ENCODE measurements at places on chromosomes 6 and 20. TPM values are rescaled to one million over a fixed set of nuclear protein-coding genes. Genes with fewer than 3 reads are reported as not detected.

GRCh38 chr6:166277018-166277417 is 31.2 kb downstream of the PRR18 start:
- no peak overlapping the region for H3K4me3 ChIP-seq
- H3K4me1 ChIP-seq = no peaks in the 10 kb centered on the region
- H3K27me3 ChIP-seq = no peaks in the 10 kb centered on the region
- H3K27ac ChIP-seq = no peak overlapping the region
- H3K36me3 ChIP-seq = no peaks in the 10 kb centered on the region
- DNase-seq = no peak

The RHAG gene
- total RNA-seq = not detected

GRCh38 chr20:35711588-35712209 is 12.5 kb downstream of the ROMO1 start:
- H3K4me3 ChIP-seq = no peak overlapping the region
- peak overlapping the region; percentile 53 for H3K27ac ChIP-seq
- DNase-seq = no peak
- peaks cover 16% of the 10 kb centered on the region for H3K4me1 ChIP-seq
- peaks cover 83% of the 10 kb centered on the region for H3K36me3 ChIP-seq

The SLC26A8 gene
- total RNA-seq = not detected

- no peak for DNase-seq
- no peak overlapping the region for H3K4me3 ChIP-seq
Observed at GRCh38 chr6:167937948-167938911, 59.2 kb upstream of the KIF25 start.

DNA sequence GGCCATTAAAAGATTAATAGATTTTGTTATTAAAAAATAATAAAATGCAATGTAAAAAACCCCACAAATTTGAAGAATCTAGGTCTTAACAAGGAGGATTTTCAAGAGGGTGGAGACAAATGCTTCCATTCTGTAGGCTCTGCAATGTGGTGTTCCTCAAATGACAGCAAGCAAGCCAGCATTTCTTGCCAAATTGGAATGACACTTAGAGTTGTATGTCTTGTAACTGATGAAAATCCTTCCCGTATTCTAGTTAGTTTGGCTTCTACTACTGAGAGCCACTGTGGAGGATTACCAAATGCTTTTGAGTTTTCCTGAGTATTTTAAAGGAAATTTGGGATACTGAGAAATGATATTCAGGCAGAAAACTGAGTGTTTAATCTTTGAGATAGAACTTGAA is 1225.5 kb upstream of the CITED2 start:
- no peak overlapping the region for H3K4me3 ChIP-seq
- H3K36me3 ChIP-seq = no peaks in the 10 kb centered on the region
- no peaks in the 10 kb centered on the region for H3K4me1 ChIP-seq
- no peak for DNase-seq
- H3K27me3 ChIP-seq = no peaks in the 10 kb centered on the region

DNA sequence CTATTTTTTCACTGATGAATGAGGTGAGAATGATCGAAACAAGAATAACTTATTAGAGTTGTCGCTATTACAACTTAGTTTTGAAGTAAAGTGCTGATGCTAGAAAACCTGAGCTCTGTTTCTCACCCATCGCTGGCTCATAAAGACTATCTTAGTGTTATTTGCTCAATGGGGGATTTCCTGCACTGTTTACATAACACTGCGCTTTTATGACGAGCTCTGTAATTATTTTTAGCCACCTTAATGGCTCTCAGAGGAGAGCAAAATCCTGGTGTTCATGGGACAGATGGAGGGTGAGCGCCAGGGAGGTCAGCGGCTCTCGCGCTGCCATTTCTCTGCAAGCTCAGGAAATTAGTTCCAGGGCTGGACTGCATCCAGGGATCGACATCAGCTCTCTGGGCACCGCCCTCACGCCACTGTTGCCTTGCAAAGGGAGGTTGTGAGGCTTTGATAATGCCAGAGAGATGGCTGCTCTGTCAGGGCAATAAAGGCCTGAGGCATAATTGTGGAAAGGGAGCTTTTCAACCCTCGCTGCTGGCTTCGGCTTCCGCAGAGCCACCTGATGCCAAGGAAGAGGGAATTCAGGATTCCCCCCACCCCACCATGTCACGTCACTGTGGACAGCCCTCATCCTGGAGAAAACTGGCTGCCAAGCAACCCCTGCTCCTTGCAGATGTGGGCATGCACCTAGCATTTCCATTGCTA is 72.0 kb downstream of the DACT2 start:
- H3K36me3 ChIP-seq = no peaks in the 10 kb centered on the region
- no peak overlapping the region for H3K4me3 ChIP-seq
- no peak for DNase-seq
- no peaks in the 10 kb centered on the region for H3K27me3 ChIP-seq

DNA sequence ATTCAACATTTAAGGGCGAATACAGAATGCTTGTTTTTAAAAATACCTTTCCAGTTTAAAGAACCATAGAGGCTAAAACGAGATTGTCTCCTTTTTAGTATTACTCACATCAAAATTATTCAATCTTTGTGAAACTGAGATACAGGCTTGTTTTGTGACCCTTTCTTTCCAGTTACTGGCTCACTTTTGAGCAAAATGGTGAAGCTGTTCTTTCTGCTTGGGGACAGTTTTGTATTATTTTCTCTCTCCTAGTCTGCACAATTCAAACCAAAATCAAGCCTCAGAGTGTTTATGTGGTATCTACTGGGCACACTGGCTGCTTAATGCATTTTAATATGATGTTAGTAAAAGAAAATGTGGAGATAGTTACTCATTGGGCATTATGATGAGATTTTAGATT is 36.5 kb downstream of the HIVEP1 start:
- H3K36me3 ChIP-seq = no peaks in the 10 kb centered on the region
- H3K27me3 ChIP-seq = no peaks in the 10 kb centered on the region
- DNase-seq = no peak
- peaks cover 10% of the 10 kb centered on the region for H3K4me1 ChIP-seq

GRCh38 chr6:39904946-39905639 is 29.2 kb downstream of the MOCS1 start:
- H3K27ac ChIP-seq = no peak overlapping the region
- no peaks in the 10 kb centered on the region for H3K36me3 ChIP-seq
- H3K4me3 ChIP-seq = no peak overlapping the region
- H3K4me1 ChIP-seq = no peaks in the 10 kb centered on the region
- H3K27me3 ChIP-seq = no peaks in the 10 kb centered on the region

- no peaks in the 10 kb centered on the region for H3K27me3 ChIP-seq
- H3K4me3 ChIP-seq = no peak overlapping the region
- no peak overlapping the region for H3K27ac ChIP-seq
- no peaks in the 10 kb centered on the region for H3K4me1 ChIP-seq
- DNase-seq = no peak
Observed at GRCh38 chr20:719816-720215, 44.2 kb upstream of the SCRT2 start.

The LAMA2 gene
- not detected for total RNA-seq

DNA sequence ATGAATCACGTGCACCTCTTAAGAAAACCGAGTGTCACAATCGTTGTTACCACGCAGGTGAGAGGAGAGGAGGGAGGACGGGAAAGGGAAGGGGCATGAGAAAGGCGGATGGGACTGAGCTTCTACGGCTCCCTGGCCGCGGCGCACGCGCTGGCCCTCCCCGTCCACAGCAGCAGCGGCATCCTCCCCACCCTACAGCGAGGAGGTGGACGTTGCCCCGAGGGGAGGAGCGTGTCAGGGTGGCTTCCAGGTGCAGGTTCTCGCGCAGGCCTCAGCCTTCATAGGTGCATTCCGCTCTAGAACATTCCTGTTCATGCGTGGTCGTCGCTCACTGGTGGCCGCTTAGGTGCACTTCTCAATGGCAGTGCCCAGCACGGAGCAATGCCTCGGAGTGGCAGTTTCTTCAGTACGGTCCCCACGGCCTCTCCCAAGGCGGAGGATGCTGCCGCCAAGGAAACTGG is 29.7 kb upstream of the AFDN start:
- H3K27ac ChIP-seq = no peak overlapping the region
- DNase-seq = no peak
- H3K4me1 ChIP-seq = no peaks in the 10 kb centered on the region
- H3K27me3 ChIP-seq = no peaks in the 10 kb centered on the region
- H3K4me3 ChIP-seq = no peak overlapping the region

DNA sequence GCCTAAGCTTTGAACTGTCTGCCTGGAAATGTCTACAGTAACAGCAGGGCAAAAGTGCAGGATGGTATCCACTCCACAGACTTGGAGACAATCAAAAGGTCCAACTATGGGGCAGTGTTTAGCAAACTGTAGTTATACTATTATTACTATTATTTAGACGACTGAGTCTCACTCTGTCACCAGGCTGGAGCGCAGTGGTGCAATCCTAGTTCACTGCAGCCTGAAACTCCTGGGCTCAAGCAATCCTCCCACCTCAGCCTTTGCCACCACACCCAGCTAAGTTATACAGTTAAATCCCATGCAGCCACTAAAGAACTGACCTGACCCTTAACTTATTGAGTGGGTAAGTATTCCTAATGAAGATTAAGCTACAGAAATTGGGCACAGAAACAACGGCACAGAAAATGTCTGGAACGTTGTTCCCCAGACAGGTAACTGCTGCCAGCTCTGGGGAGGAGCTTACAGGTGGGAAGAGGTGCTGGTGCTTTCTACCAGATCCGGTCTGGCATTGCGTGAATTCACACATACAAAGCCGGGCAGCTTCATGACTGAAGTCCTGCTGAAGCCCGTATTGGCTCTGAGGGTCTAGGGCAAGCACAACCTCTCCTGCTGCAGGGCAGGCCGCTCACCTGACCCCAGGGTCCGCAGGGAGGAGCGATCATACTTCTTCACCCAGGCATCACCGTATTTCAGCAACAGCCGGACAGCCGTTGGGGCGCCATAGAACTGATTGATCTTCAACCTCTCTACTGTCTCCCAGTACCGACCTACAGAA is 27.0 kb upstream of the APMAP start:
- H3K27me3 ChIP-seq = no peaks in the 10 kb centered on the region
- no peaks in the 10 kb centered on the region for H3K4me1 ChIP-seq
- DNase-seq = no peak
- H3K36me3 ChIP-seq = peaks cover 4% of the 10 kb centered on the region
- H3K27ac ChIP-seq = no peak overlapping the region
- H3K4me3 ChIP-seq = no peak overlapping the region

DNA sequence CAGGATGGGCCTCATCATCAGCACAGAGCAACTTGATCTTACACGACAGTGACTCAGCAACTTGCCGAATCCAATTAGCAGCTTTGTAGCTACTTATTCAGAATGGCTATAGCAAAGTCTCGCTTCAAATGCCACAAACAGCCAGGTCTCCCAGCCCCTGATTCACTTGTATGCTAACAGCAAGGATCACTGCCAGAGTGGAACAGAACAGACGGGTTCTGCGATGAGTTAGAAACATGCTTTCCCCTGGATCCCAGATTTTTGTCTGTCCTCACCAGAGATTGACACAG is 254.4 kb downstream of the NRN1 start:
- H3K27ac ChIP-seq = no peak overlapping the region
- H3K36me3 ChIP-seq = no peaks in the 10 kb centered on the region
- H3K4me1 ChIP-seq = no peaks in the 10 kb centered on the region
- no peak for DNase-seq

The CST9L gene
- total RNA-seq = not detected

The CALHM4 gene
- not detected for total RNA-seq

The ADGRB3 gene
- total RNA-seq = not detected

GRCh38 chr6:31401403-31401802 is 2.0 kb upstream of the MICA start:
- peak overlapping the region; percentile 84 for H3K4me3 ChIP-seq
- no peaks in the 10 kb centered on the region for H3K27me3 ChIP-seq
- peaks cover 27% of the 10 kb centered on the region for H3K4me1 ChIP-seq

DNA sequence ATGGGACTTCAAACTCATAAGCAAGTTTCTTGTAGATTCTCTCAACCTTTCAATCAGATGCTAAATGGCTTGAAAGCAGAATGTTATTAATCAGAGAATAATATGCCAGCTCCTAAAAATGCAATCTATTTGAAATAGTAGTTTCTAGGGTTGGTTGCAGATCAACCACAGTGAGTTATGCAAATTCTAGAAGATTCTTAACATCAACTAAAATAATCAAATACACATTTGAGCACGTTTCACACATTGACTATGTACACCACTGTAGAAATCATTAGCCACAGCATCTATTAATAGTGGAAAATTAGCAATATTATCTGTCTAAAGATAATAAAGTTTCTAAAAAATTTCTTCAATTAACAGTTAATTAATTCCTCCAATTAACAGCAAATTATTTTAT is 141.9 kb upstream of the GJE1 start:
- H3K4me1 ChIP-seq = no peaks in the 10 kb centered on the region
- H3K36me3 ChIP-seq = no peaks in the 10 kb centered on the region
- no peak overlapping the region for H3K4me3 ChIP-seq
- DNase-seq = no peak
- no peaks in the 10 kb centered on the region for H3K27me3 ChIP-seq

The NCOA7 gene
- 38.0 TPM for total RNA-seq

GRCh38 chr6:33696548-33697518 is 14.7 kb downstream of the UQCC2 start:
- H3K27me3 ChIP-seq = no peaks in the 10 kb centered on the region
- H3K27ac ChIP-seq = peak overlapping the region; percentile 80
- H3K4me1 ChIP-seq = peaks cover 74% of the 10 kb centered on the region
- DNase-seq = peak; percentile 58

- no peaks in the 10 kb centered on the region for H3K36me3 ChIP-seq
- no peaks in the 10 kb centered on the region for H3K27me3 ChIP-seq
- H3K27ac ChIP-seq = no peak overlapping the region
Observed at GRCh38 chr20:18831830-18832499, 18.4 kb downstream of the SCP2D1 start.

- DNase-seq = no peak
- no peaks in the 10 kb centered on the region for H3K4me1 ChIP-seq
- no peaks in the 10 kb centered on the region for H3K27me3 ChIP-seq
- H3K4me3 ChIP-seq = no peak overlapping the region
- no peaks in the 10 kb centered on the region for H3K36me3 ChIP-seq
Observed at GRCh38 chr6:81856872-81857271, 104.4 kb upstream of the TENT5A start.

DNA sequence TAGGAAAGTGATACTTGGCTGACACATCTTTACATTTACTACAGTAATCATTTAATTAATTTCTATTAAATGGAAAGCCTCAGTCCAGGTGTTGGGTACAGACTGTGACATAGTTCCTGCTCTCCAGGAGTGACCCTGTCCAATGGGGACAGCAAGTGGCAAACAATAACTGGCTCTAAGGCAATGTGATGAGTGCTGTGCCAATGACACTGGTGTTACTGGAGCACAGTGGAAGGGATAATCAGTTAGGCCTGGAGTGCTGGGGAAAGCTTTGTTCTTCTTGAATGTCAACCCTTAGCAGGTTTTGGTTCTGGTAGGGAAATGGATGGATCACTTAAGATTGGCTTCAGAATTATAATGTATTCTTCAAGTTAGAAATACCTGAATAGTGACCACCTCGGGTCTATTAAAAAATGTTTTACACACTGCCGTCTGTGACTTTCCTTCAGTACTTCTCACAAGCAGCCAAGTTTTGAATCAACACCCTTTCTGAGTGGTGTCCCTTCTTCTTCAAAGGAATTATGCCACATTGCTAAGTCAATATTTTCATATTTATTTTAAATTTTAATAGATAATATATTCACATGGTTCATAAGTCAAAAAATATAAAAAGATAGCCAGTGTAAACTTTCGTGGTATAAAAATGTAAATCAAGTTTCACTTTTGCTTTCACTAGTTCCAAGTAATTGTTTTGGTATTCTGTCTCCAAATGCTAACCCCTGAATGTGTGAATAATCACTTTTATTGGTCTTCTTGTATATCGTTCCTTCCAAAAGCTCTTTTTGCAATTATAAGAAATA is 9.6 kb downstream of the CMTR1 start:
- peaks cover 67% of the 10 kb centered on the region for H3K36me3 ChIP-seq
- H3K27ac ChIP-seq = peak overlapping the region; percentile 59
- no peaks in the 10 kb centered on the region for H3K27me3 ChIP-seq

The TAP2 gene
- 125 TPM for total RNA-seq
